Stomach (tissue), 19 donors: ENCODE measurements at places on chromosomes 7 and 10. TPM values are rescaled to one million over a fixed set of nuclear protein-coding genes. Genes with fewer than 3 reads are reported as not detected.

The SEMA3A gene
- total RNA-seq: 34.8 TPM

The ITPRID1 gene
- total RNA-seq: 0.29 TPM

The TRIM50 gene
- 36.5 TPM for total RNA-seq

The DENND2A gene
- total RNA-seq: 4.1 TPM

The NPVF gene
- total RNA-seq: not detected
